CD4-positive, alpha-beta T cell treated with Interleukin-1 beta for 1 hour (primary cell): ENCODE measurements at places on chromosomes 7 and 10.

GRCh38 chr10:26969145-26969926, 108.6 kb upstream of the ABI1 start:
- no peak for DNase-seq

GRCh38 chr10:116760919-116761318, 18.6 kb upstream of the HSPA12A start:
- no peak for DNase-seq

DNA sequence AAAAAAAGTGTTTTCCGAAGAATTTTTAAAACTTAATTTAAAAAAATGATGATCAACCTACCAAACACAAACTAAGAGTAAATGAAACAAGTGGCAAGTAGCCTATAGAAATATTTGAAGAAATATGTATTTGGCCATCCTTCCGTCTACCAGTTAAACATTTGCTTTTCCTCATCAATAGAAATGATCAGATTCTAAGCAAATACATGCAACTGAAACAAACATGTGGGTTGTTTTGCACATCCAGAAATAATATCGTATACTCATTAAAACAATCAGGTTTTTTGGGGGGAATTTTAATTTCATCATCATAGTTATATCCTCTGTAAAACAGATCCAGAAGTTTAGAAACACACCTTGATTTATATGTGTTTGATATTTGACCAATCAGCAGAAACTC, 1011.7 kb downstream of the GATA3 start:
- DNase-seq = no peak

DNA sequence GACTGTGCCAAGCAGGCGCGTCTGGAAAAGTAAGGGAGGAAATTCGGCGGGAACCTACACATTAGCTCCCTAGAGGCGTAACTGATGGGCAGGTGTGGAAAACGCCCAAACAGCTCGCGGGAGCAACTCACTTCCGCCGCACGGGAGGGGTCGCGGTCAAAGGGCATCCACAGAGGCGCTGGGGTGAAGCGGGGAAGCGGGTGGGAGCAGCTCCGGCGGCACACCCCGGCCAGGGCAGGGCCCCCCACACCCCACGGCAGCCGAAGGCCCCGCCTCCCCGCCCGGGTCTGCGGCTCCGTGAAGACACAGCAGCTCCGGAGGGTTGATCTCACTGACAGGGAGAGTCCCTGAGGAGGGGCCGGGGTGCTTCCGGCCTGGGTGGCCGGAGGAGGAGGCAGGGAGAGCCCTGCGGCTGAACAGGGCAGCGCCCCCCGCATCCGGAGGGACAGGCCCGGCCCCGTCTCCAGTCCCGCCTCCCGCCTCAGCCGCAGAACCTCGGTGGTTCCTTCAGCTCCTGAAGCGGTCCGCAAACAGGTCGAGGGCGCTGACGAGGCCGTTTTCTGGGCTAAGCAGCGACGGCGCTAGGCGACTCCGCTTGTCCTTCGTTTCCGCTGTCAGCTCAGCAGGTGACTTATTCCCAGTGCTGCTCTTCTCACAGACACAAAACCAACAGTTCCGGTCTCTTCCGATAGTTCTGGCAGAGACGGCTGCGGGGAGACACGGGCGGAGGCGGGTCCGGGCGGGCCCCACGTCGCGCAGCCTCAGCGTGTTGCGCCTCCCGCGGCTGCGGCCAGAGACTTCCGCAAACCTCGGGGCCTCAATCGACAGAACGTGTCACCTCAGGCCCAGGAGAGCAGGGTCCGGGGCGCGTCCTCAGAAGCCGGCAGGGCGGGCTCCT, 276.1 kb downstream of the DNAJB6 start:
- DNase-seq = peak; percentile 70

DNA sequence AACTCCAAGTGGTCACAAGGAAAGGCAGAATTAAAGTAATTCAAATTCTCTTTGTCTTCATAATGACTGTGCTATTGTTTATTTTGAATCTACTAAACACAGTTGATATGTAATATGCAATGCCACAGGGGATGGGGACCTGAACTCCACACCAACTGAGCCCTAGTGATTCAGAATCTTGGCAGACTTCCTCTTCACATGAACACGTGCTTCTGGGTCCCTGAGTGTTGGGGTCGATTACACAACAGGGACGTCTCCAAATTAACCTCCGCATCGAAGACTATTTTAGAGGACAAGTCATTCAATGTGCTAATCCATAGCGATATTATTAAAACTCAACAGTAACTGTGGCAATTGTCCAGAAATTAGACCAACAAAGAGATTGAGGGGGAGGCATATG, 95.3 kb upstream of the CARD11 start:
- no peak for DNase-seq

DNA sequence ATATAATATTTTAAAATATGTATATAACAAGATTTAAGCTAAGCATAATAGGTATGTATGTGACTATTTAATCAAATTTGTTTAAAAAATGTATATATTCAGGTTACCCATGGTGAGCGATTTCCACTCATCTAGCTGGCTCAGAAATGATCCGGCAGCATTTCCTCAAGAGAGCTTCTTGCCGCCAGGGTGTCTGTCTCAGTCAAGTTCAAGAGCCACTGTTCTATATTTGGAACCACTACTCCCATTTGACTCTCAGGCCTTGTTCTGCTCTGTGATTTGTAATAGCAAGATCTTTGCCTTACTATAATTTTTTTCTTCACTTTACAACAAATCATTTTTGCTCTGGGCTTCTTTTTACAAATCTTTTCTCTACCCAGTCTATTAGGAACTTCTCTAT, 48.7 kb upstream of the CNTNAP2 start:
- no peak for DNase-seq

- DNase-seq = no peak
Measured at GRCh38 chr10:2202401-2202800, 465.1 kb upstream of the ADARB2 start.

GRCh38 chr10:52906046-52906445, 133.5 kb upstream of the MBL2 start:
- DNase-seq = no peak
